AG08396 (cell line): ENCODE measurements at places on chromosomes 3 and 15.
A peak's percentile ranks its signal among the peaks of the same experiment; 100 is the strongest.

GRCh38 chr3:4730719-4731118, 237.6 kb downstream of the ITPR1 start:
- no peak for DNase-seq

GRCh38 chr15:92611995-92612745, 43.4 kb downstream of the FAM174B start:
- DNase-seq, result no peak

DNA sequence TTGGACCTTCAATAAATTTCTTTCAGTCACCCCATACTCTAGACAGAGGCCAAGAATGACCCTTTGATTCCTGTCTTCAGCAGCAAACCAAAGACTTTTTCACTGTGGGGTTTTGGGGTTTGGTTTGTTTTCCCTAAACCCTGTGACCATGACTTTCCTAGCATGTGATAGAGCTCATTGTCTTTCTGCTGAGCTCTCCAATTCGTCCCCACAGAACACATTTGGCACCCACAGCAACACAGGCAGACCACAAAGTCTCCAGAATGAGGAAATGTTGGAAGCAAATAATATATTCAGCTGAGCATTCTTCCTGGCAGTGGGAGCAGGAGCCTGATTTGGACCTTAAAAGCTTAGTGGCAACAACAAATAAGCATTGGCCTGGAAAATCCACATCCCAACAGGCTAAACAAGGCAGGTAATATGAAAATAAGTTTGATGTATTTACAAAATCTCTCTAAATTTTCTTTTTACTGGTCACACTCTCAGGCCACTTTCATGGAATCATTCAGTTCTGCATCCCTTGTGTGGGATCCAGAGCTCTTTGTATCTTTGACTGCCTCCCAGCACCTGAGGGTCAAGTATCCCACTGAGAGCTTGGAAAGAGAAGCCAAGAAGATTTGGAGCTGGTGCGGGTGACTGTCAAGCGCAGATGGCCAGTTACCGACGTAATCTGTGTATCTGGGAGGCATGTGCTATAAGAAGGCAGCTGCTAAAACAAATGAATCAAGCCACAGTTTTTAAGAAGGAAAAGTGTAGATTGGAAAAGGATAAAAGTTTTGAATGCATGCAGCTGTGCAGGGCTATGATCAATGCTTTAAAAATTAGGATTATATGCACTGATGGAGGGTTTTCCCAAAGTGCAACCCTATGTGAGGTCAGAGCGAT, 36.5 kb upstream of the CPB1 start:
- DNase-seq, result no peak

- no peak for DNase-seq
Observed at GRCh38 chr15:64251121-64251520, 88.3 kb upstream of the PPIB start.

- DNase-seq, result no peak
Observed at GRCh38 chr3:45027441-45027840, 1.3 kb downstream of the CLEC3B start.

- DNase-seq, result no peak
Observed at GRCh38 chr3:149971403-149972075, 844 bp upstream of the PFN2 start.

GRCh38 chr3:144160627-144161026, 189.0 kb downstream of the DIPK2A start:
- no peak for DNase-seq

DNA sequence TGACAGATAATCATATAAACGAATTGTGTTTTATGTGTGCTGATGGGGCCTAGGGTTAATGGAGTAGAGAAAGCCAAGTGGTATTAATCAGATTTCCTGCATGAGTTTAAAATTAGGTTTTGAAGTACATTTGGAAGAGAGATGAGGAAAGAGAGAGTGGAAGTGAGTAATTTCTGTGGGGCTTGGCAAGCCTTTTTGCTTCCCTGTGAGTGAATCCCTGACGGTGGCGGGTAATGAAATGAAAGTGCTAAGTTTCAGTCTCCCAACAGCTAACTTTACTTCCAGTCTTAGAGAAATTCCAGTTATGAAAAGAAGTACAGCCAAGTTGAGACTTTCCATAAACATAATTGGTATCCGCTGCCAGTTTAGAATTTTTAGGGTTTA, 139.4 kb downstream of the BBX start:
- DNase-seq, result peak; percentile 8

- no peak for DNase-seq
Observed at GRCh38 chr15:62417439-62417838, 252.4 kb upstream of the C2CD4B start.

- no peak for DNase-seq
Observed at GRCh38 chr3:139267300-139268246, 76.2 kb upstream of the MRPS22 start.

DNA sequence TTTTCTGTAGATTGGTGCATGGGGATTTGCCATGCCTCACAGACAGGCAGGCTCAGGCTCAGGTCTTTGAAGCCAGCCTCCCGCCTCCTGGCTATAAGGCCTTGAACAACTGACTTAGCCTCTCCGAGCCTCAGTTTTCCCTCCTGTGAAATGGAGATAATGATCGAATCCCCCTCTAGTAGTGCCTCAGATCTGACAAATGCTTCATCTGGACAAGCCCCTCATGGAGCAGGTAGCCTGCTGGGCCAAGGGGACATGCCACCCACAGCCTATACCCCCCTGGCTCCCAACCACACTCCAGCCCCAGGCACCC, 68.1 kb upstream of the LCTL start:
- DNase-seq, result no peak

DNA sequence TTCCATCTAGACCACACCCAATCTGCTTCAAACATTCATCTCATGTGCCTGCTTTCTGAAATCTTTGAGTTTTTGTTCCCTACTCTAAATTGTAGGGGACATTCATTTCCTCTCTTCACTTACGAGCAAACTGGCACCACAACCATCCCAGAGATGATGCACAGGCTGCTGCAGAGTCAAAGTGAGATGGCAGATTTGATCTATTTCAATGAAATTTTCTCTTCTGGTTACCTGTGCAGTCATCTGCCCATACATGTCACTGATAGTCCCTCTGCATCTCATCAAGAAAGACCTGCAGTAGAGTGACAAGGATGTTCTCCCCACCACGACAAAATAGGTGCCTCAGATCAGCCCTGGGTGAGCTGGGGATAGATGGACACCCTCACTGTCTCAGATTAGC, 118.2 kb upstream of the TNFAIP8L3 start:
- DNase-seq, result no peak

GRCh38 chr3:112623717-112624116, 17.2 kb downstream of the CCDC80 start:
- DNase-seq, result no peak

DNA sequence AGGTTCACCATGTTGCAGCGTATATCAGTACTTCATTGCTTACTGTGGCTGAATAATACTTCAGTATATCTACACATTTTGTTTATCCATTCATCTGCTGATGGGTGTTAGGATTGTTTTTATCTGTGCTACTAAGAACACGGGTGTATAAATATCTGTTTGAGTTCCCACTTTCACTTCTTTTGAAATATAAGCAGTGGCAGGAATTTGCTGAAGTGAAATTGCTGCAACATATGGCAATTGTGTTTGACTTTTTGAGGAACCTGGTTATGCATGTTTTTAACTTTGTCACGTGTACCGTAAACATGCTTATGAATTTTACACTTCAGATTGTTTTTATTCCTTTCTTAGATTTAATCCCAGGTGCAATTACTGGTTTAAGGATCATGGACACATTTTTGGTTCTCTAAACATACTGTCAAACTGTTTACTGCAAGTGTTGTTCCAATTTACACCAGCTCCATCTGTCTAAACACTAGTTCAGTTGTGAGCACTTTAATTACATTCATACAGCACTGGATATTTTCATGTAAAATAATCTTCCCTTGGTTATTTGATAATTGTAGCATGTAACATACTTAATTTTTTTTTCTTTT, 23.1 kb downstream of the TRAK1 start:
- DNase-seq, result no peak

GRCh38 chr15:57861815-57862586, 155.5 kb downstream of the POLR2M start:
- peak; percentile 26 for DNase-seq

- DNase-seq, result peak; percentile 82
Observed at GRCh38 chr3:187403768-187404288, 35.6 kb downstream of the RTP4 start.

- no peak for DNase-seq
Observed at GRCh38 chr15:33448961-33449606, 138.3 kb downstream of the RYR3 start.

GRCh38 chr3:114624571-114625181, 330.8 kb downstream of the TIGIT start:
- DNase-seq, result peak; percentile 84

- DNase-seq, result peak; percentile 81
Observed at GRCh38 chr15:90530250-90531051, 728 bp downstream of the CRTC3 start.

GRCh38 chr3:186724911-186725310, 7.8 kb downstream of the KNG1 start:
- no peak for DNase-seq

DNA sequence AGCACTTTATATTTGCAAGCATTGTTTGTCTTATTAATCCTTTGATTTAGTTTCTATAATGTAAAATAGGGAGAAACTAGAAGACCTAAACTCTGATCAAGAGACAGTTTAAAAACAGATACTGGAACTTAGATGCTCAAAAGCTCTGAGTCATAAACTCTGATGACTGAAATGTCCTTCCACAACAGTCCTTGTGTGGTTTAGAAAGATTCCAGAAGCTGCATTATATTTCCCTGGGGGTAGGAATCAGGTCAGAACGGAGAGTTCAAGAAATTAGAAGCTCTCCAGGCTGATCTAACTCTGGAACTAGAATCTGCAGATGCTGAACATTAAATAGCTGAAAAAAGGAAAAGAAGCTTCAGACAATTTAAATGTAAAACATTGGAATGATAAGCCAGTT, 18.3 kb upstream of the ONECUT1 start:
- DNase-seq, result no peak

- DNase-seq, result no peak
Observed at GRCh38 chr15:43808960-43809678, 8.7 kb downstream of the HYPK start.

GRCh38 chr15:41259546-41260189, 28.6 kb downstream of the CHP1 start:
- no peak for DNase-seq

- no peak for DNase-seq
Observed at GRCh38 chr15:89790661-89791060, 14.5 kb downstream of the MESP2 start.

- DNase-seq, result no peak
Observed at GRCh38 chr3:10290481-10291176, 2.1 kb downstream of the GHRL start.

DNA sequence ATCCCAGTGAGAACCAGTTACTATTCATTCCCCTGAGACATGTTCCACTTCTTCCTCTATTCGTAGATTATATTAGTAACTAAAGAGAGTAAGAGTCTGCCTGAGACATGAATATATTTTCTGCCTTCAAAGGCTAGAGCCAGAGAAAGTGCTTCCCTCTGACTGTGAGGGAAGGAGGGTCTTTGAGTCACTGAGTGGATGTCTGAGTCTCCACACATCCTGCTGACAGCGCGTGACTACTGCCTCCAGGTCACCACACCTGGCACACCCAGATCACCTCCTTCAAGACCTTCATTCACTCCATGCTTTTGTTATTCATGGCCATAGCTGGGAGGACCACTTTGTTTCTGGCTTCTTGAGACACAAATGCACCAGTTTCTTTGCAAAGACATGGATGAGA, 135.6 kb downstream of the SOX2 start:
- DNase-seq, result no peak

- no peak for DNase-seq
Observed at GRCh38 chr15:68785541-68785940, 35.2 kb downstream of the ANP32A start.

GRCh38 chr3:123281406-123281805, 79.7 kb downstream of the SEC22A start:
- no peak for DNase-seq

DNA sequence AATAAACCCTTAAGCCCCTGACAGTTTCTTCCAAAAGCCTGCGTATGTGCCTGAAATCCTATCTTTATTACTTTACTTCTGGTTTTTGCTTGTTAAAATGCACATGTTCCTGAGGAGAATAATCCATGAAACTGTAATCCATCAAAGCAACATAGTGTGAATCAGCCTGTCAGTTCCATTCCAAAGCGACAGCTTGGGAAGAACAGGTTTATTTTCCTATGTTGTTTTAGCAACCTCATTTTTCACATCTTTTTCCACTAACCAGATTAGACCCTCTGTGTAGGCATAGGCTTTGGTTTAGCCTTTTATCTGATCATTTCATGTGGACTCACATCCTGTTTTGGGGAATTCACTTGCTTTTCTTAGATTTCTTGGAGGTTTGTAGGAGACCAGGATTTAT, 988.0 kb downstream of the SQOR start:
- DNase-seq, result no peak

- DNase-seq, result no peak
Observed at GRCh38 chr15:81239190-81239589, 42.5 kb downstream of the IL16 start.

DNA sequence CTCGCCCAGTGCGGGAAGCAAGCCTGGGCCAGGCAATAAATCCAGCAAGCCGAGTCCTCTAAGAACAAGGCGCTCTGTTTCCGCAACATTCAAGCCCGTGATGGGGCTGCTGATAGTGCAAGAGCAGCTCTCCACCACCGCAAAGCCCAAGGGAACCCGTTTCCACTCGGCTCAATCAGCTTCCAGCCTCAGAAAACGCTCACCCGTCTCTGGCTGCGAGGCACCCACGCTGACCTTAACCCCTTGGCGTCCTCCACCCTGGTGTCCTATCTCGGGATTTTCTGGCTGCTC, 17.8 kb downstream of the SPATA12 start:
- peak; percentile 55 for DNase-seq

DNA sequence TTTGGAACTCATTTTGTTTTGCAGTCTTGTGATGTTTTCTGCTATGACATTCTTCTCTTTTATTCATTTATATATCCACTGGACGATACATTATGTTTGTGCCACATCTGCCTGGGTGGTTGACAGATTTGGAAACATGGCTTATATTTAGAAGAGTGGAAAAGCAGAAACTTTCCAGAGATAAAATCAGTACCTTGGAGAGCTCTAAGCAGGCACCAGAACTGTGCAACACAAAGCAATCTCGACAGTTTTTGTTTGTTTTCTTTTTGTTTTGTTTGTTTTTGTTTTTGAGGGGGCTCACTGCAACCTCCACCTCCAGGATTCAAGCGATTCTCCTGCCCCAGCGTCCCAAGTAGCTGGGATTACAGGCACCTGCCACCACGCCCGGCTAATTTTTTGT, 45.5 kb downstream of the SYN2 start:
- peak; percentile 10 for DNase-seq

GRCh38 chr3:50395070-50395860, 35.9 kb upstream of the TMEM115 start:
- no peak for DNase-seq

- no peak for DNase-seq
Observed at GRCh38 chr15:27956285-27956684, 142.8 kb downstream of the OCA2 start.

DNA sequence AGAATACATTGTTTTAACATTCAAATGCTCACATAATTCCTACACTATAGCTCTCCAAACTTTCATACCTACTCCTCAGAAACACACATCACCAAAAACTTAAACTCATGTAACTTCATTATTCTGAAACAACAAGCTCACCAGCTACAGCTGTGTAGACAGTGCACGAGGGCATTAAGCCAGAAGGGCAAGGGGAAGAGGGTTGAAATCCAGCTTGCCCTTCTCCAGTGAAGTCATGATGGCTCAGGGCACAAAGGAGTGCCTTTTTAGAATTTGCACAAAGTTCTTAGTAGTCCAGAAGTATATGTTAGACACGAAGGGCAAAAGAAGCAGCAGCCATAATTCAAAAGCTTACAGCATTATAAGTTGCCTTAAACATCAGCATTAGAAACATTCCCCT, 8.6 kb downstream of the SLC12A6 start:
- no peak for DNase-seq

- DNase-seq, result no peak
Observed at GRCh38 chr15:29139072-29139471, 130.6 kb downstream of the NSMCE3 start.
